ENCODE measurements at places on chromosomes 5 and 9.

- no peak for DNase-seq
Observed at GRCh38 chr9:90526386-90526785, 116.2 kb downstream of the DIRAS2 start.

DNA sequence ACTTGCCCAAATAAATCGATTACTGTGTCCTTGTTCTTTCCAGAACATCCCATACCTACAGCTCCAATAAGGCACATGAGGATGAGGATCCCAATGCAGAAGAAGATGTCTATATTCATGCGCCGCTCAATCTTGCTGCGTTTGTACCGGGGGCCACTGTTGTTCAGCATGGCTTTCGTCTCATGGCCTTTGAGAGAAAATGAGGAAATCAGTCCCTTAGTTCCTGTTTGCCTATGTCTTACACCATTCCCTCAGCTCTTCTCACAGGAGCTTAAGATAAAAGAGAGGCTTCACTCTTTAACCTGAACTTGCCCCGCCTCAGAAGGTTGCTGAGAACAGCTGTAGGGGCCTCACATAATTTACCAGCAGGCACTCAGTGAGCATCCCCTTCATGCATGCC lies 211.6 kb downstream of the ATP10B start:
- no peak for DNase-seq

- no peak for DNase-seq
Observed at GRCh38 chr5:79873187-79873586, 117.9 kb downstream of the MTX3 start.

- DNase-seq = no peak
Observed at GRCh38 chr5:122741681-122742080, 33.2 kb upstream of the SNX2 start.

GRCh38 chr9:111839987-111840386 lies 45.2 kb upstream of the SHOC1 start:
- no peak for DNase-seq

GRCh38 chr5:22070186-22070728 lies 782.9 kb downstream of the CDH12 start:
- DNase-seq = no peak

GRCh38 chr5:95861221-95861863 lies 38.8 kb upstream of the GLRX start:
- DNase-seq = no peak

GRCh38 chr5:132766020-132766805 lies 10.8 kb downstream of the SEPTIN8 start:
- DNase-seq = no peak

DNA sequence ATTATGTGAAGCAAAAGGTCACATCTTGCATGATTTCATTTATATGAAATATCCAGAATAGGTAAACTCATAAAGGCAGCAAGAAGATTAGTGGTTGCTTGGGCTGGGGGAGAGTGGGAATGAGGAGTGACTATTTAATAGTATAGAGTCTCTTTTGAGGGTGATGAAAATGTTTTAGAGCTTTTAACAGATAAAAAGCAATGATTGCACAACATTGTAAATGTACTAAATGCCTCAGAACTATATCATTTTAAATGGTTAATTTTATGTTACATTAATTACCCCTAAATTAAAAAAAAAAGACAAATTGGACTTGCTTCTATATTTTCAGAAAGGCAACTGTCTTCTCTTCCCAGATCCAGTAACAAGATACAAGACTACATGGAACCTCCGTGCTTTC lies 21.9 kb upstream of the TTC39B start:
- DNase-seq = no peak

DNA sequence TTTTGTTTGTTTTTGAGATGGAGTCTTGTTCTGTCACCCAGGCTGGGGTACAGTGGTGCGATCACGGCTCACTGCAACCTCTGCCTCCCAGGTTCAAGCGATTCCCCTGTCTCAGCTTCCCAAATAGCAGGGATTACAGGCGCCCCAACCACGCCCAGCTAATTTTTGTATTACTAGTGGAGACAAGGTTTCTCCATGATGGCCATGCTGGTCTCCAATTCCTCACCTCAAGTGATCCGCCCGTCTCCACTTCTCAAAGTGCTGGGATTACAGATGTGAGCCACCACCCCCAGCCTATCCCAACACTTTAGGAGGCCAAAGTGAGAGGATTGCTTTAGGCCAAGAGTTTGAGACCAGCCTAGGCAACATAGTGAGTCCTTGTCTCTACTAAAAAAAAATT lies 19.3 kb downstream of the SPZ1 start:
- no peak for DNase-seq

- DNase-seq = no peak
Observed at GRCh38 chr9:125613141-125613540, 93.9 kb downstream of the MAPKAP1 start.

- DNase-seq = peak; percentile 18
Observed at GRCh38 chr5:150846654-150847333, 473 bp downstream of the IRGM start.

DNA sequence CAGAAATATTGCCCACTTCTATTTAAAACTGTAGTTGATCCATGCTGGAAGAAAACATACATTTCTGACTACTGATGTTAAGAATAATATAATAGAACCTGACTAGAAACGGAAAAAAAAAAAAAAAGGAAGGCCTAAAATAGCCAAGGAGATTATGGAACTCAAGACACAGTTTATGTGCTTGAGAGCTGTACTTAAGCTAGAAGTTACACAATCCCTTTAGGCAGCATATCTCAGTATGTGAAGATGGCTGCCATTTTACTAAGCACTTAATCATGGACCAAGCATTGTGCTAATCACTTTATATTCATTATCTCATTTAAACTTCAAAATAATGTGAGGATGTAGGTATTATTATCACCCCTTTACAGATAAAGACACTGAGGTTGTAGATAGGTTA lies 73.0 kb upstream of the NR4A3 start:
- no peak for DNase-seq

- no peak for DNase-seq
Observed at GRCh38 chr9:105658351-105658750, 3.9 kb upstream of the TAL2 start.

GRCh38 chr9:115015018-115015635 lies 84.7 kb upstream of the TNFSF8 start:
- DNase-seq = no peak

- no peak for DNase-seq
Observed at GRCh38 chr5:139549162-139549894, 11.8 kb upstream of the UBE2D2 start.
